ENCODE measurements at places on chromosomes 2 and 18. TPM values are rescaled to one million over a fixed set of nuclear protein-coding genes. Genes with fewer than 3 reads are reported as not detected.

Gene TMEM198
- total RNA-seq, result 1.1 TPM

Gene LRATD1
- total RNA-seq, result 10.0 TPM

Gene PNPT1
- total RNA-seq, result 22.8 TPM

- H3K4me3 ChIP-seq, result no peak overlapping the region
- H3K4me1 ChIP-seq, result no peaks in the 10 kb centered on the region
- no peak for DNase-seq
- H3K27ac ChIP-seq, result no peak overlapping the region
Measured at GRCh38 chr2:158142568-158143332, 41.1 kb downstream of the UPP2 start.

GRCh38 chr2:49917654-49918053, 763.3 kb upstream of the FSHR start:
- H3K4me1 ChIP-seq, result no peaks in the 10 kb centered on the region
- H3K27ac ChIP-seq, result no peak overlapping the region
- no peak for DNase-seq
- no peaks in the 10 kb centered on the region for H3K36me3 ChIP-seq

- peak overlapping the region; percentile 1 for H3K4me3 ChIP-seq
- H3K27me3 ChIP-seq, result no peaks in the 10 kb centered on the region
- no peak for DNase-seq
- no peaks in the 10 kb centered on the region for H3K36me3 ChIP-seq
- H3K4me1 ChIP-seq, result peaks cover 48% of the 10 kb centered on the region
Measured at GRCh38 chr2:168518555-168519066, 62.5 kb downstream of the CERS6 start.

GRCh38 chr18:66707473-66707872, 103.6 kb upstream of the CDH19 start:
- no peaks in the 10 kb centered on the region for H3K4me1 ChIP-seq
- H3K4me3 ChIP-seq, result no peak overlapping the region
- no peaks in the 10 kb centered on the region for H3K36me3 ChIP-seq
- no peak overlapping the region for H3K27ac ChIP-seq
- no peak for DNase-seq

GRCh38 chr2:105042189-105042588, 4.3 kb downstream of the MRPS9 start:
- H3K4me3 ChIP-seq, result no peak overlapping the region
- no peaks in the 10 kb centered on the region for H3K36me3 ChIP-seq
- peaks cover 8% of the 10 kb centered on the region for H3K4me1 ChIP-seq
- H3K27me3 ChIP-seq, result no peaks in the 10 kb centered on the region
- no peak overlapping the region for H3K27ac ChIP-seq

DNA sequence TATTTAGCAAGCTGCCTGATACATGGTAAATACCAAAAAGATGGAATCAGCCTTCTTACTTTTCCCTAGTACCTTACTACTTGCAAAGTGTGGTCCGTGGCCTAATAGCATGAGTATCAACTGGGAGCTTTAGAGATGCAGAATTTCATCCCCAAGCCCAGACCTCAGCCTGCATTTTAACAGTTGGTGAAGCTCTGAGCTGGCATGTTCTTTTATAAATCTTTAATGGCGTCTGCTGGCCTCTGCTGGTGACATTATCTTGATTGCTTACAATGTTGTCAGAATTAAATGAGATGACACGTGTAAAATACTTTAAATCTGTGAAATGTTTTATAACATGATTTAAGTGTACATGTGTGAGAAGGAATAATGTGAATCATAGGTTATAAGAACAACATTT, 115.1 kb upstream of the NOSTRIN start:
- H3K4me3 ChIP-seq, result no peak overlapping the region
- no peaks in the 10 kb centered on the region for H3K36me3 ChIP-seq
- H3K27me3 ChIP-seq, result no peaks in the 10 kb centered on the region
- peaks cover 24% of the 10 kb centered on the region for H3K4me1 ChIP-seq
- peak overlapping the region; percentile 59 for H3K27ac ChIP-seq

DNA sequence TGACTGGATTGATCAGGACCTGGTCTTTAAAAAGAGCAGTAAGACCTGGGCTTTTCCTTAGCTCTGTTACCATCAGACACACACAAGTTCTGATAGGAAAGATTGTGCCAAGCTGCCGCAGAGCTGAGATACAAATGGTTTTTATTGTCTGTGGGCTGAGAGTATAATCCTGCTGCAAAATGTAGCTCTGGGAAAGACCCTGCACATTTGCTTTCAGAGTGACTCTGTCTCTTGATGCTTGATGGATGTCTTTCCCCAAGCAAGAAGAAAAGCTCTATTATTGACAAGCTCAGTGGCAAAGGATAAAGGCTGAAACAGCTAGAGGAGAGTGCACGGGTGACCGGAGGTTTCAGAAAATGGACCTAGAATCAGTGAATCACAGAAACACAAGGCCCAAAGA, 95.3 kb upstream of the PARD3B start:
- H3K36me3 ChIP-seq, result no peaks in the 10 kb centered on the region
- DNase-seq, result no peak
- H3K4me1 ChIP-seq, result peaks cover 7% of the 10 kb centered on the region
- H3K27me3 ChIP-seq, result no peaks in the 10 kb centered on the region

GRCh38 chr2:53289309-53290006, 478.1 kb upstream of the CHAC2 start:
- H3K4me3 ChIP-seq, result no peak overlapping the region
- no peak for DNase-seq
- no peaks in the 10 kb centered on the region for H3K27me3 ChIP-seq

DNA sequence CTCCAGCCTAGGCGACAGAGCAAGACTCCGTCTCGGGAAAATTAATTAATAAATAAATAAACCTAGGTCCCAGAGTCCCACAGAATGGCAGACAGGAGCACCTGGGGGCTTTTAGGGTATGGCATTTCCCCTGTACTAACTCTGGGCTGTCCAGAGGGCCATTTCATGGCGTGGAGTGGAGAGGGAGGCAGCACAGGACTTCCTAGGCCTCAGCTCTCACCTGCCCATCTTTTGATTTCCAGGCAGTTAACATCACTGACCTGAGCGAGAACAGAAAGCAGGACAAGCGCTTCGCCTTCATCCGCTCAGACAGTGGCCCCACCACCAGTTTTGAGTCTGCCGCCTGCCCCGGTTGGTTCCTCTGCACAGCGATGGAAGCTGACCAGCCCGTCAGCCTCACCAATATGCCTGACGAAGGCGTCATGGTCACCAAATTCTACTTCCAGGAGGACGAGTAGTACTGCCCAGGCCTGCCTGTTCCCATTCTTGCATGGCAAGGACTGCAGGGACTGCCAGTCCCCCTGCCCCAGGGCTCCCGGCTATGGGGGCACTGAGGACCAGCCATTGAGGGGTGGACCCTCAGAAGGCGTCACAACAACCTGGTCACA, 5.1 kb downstream of the IL1RN start:
- no peak for DNase-seq
- peaks cover 5% of the 10 kb centered on the region for H3K27me3 ChIP-seq
- H3K4me1 ChIP-seq, result no peaks in the 10 kb centered on the region

DNA sequence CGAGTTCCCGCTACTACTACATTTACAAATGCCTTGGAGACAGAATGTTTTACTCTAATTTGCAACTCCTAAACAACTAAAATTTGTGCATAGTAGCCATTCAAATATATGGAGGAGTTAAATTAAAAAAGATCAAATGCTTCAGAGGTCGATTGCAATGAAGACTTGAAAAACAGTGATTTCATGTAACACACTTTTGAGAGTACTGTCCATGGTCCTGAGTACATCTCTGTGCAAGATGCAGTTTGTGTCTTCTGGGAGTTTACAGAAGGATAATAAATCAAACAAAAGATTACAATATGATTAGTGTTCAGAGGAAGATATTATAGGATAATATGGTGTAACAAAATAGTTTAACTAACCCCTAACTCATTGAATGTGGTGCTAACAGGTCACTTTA, 894.7 kb downstream of the TMEM182 start:
- no peak overlapping the region for H3K27ac ChIP-seq
- H3K36me3 ChIP-seq, result no peaks in the 10 kb centered on the region
- H3K4me3 ChIP-seq, result no peak overlapping the region
- DNase-seq, result peak; percentile 18
- H3K27me3 ChIP-seq, result no peaks in the 10 kb centered on the region

DNA sequence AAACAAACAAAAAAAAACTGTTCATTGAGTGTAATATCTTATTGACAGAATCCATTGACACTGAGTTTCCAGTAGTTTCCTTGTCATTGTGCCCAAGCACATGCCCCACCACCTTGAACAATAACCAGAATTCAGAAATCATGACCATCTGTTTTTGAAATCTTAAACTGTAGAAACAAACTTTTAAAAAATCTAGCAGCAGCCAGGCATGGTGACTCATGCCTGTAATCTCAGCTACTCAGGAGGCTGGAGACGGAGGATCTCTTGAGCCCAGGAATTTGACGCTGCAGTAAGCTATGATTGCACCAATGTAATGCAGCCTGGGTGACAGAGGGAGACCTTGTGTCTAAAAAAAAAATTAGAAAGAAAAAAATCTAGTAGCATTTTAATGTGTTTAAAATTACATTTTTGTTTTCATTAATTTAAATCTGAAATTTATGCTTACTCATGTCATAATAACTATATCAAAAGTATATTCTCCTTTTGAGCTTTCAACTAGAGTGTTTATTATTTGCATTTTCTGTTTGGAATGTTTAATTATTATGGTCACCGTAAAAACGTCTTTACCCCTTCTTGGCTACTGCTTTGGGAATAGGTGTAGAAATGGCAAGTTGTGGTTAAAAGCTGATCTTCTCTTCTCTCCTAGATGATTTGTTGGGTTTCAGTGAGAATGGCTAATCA, 25.2 kb upstream of the STON1 start:
- H3K4me3 ChIP-seq, result no peak overlapping the region
- peak; percentile 72 for DNase-seq
- H3K4me1 ChIP-seq, result peaks cover 18% of the 10 kb centered on the region
- peaks cover 3% of the 10 kb centered on the region for H3K36me3 ChIP-seq

DNA sequence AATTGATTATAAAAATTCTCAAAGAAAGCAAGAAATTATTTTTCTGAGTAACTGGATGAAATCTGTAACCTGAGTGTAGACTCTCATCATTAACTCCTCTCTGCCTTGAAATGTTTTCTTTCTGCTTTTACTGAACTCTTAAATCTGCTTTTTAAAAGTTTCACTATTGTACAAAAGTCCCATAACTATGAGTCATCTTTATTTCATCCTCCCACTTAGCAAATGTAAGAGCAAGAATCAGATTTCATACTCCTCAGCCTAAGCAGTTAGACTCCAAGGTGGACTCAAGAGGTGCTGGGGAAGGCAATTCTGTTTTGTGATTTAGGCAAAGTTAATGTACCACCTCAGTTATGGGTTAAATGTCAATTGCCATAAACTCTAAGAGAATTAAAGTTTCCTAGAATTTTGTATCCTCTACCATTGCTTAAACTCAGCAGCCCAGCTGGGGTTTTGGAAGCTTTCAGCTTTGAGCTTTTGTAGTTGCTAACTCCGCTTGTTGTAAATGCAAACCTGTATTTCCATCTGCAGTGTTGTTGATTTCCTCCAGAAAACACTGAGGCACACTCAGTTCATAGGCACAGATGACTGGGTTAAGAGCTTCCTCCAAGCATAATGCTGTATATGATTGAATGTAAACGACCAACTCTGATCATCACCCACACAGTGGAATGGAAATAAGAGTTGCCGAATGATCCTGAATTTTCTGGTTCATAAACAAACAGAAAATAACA, 268.8 kb downstream of the ARHGAP15 start:
- H3K27me3 ChIP-seq, result no peaks in the 10 kb centered on the region
- DNase-seq, result peak; percentile 58
- peaks cover 10% of the 10 kb centered on the region for H3K4me1 ChIP-seq
- H3K36me3 ChIP-seq, result no peaks in the 10 kb centered on the region
- no peak overlapping the region for H3K27ac ChIP-seq

DNA sequence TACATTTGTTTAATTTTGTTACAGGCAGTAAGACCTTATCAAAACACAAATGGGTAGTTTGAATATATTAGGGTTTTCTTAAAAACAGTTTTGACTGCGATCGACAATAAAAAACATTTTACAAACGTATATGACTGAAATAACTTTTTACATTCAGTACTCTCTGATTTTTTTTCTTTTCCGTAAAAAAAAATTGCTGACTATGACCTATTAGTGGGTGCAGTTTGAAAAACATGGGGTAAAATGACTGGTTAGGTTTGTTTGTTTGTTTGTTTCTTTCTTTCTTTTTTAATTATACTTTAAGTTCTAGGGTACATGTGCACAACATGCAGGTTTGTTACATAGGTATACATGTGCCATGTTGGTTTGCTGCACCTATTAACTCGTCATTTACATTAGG, 36.9 kb downstream of the EPC2 start:
- H3K4me3 ChIP-seq, result no peak overlapping the region
- no peaks in the 10 kb centered on the region for H3K36me3 ChIP-seq
- DNase-seq, result no peak
- peaks cover 3% of the 10 kb centered on the region for H3K4me1 ChIP-seq

DNA sequence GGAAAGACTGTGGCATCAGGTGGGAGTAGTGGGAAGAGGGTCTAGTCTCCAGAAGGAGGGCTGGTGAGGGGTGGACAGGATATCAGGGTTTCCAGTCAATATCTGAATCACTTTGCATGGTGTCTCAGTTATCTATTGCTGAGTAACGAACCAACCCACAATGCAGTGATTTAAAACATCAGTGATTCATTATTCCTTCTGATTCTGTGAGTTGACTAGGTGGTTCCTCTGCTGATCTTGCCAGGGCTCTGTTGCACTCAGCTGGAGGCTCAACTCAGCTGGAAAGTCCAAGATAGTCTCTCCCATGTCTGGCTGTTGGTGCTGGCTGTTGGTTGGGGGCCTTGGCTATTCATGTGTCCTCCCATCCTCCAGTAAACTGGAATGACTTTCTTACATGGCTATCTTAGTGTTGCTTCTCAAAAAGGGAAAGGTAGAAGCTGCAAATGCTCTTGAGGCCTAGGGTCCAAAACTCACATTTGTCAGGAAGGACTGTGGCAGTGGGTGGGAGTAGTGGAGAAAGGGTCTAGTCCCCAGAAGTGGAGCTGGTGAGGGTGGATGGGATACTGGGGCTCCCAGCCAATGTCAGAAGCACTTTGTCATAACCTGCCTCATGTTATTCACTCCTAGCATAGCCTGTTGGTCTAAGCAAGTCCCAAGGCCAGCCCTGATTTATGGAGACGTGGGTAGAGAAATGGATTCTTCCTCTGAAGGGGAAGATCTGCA, 13.9 kb downstream of the IL1F10 start:
- peaks cover 6% of the 10 kb centered on the region for H3K4me1 ChIP-seq
- H3K27ac ChIP-seq, result no peak overlapping the region
- H3K4me3 ChIP-seq, result no peak overlapping the region
- no peaks in the 10 kb centered on the region for H3K36me3 ChIP-seq
- H3K27me3 ChIP-seq, result peaks cover 16% of the 10 kb centered on the region

DNA sequence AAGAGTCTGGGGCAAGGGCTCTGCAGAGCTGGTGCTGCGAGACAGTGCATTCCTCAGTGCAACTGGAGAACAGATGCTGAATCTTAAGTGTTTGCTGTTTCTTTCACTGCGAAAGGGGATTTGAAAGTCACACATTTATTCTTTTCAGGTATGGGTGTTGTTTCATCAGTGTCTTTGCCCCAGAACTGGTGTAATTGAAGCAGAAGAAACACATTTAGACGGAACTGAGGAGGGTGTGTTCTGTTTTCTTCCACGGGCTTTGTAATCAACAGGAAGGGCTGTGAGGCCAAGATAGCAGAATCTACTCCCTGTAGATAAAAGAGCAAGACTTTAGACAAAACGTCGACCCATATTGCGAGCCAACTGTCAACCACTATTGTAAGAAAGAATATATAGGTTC, 151.9 kb downstream of the EPHA4 start:
- H3K36me3 ChIP-seq, result no peaks in the 10 kb centered on the region
- no peaks in the 10 kb centered on the region for H3K27me3 ChIP-seq
- H3K4me3 ChIP-seq, result no peak overlapping the region
- no peak overlapping the region for H3K27ac ChIP-seq
- no peak for DNase-seq
- no peaks in the 10 kb centered on the region for H3K4me1 ChIP-seq

Data from osteoblast (primary cell).